Myocyte (in vitro differentiated cells): ENCODE measurements at places on chromosomes 11 and 22.

DNA sequence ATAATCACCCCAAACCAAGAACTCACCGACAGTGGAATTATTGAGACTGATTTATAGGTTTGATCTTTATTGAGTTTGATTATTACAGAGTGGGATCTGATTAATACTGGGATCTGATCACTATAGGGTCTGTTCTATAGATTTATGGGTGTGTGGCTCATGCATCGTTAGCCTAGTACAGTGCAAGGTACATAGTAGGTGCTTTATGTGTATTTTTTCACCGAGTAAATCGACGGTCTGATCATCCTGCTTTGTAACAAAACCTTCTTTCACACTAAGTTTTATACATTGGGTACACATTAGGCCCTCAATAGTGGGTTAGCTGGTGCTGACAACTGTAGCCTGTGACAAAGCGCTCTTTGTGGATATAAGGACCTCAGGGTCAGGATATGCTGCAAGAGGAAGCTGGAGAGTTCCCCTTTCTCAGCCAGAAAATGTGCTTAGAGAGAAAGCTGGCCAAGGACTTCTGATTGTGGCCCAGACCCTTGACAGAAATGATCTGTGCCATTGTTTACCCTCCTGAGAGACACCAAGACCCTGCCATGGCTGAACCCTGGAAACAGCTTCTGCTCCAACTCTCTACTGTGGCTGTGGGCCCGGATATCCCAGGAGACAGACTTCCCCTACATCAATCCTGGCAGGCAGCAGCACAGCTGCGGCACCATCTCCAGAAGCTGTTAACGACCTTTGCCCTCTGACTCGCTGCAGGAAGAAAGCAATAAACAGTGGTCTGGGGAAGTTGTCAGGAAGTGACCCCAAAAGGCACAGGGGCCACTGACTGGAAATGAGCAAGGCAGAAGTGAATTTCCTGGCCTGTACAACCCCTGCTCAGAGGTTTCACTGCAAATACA lies 16.1 kb upstream of the TPP1 start:
- DNase-seq = peak; percentile 53

DNA sequence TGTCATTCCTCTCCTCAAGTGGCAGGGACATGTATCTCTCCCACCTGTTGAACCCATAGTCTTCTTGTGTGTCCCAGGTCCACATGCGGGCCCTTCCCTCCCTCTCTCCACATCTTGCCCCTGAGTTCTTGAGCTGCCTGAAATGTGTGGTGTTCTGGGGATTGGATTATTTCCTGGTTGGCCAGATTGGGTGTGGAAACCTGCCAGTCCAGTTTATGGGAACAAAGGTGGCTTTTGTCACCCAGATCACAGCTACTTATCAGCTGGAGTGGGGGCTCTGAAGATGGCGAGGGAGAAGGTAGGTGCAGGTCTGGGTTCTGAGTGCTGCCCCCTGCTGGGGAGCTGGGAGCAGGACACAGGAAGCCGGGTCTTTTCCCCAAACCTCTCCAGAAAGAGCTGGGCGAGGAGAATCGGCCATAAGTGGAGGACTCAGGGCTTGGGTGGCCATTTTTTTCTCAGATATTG lies 14.2 kb downstream of the DTX4 start:
- no peak for DNase-seq

- DNase-seq = no peak
Observed at GRCh38 chr22:42984814-42985530, 30.0 kb downstream of the PACSIN2 start.

GRCh38 chr11:119764108-119764868 lies 35.3 kb upstream of the NECTIN1 start:
- peak; percentile 72 for DNase-seq

DNA sequence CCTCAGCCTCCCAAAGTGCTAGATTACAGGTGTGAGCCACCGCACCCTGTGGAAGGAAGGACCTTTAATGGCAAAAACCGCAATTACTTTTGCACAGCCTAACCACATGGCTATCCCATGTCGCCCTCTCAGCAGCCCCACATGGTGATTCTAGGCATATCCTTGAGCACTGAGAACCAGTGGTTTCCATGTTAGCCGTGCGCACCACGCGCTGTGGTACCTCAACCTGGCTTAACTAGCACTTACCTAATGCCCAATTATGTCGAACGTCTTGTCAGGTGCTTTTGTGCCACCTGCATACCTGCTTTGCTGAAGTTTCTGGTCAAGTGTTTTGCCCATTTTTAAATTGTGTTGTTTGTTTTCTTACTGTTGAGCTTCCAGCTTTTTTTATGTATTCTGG lies 697.9 kb downstream of the BRD1 start:
- no peak for DNase-seq

DNA sequence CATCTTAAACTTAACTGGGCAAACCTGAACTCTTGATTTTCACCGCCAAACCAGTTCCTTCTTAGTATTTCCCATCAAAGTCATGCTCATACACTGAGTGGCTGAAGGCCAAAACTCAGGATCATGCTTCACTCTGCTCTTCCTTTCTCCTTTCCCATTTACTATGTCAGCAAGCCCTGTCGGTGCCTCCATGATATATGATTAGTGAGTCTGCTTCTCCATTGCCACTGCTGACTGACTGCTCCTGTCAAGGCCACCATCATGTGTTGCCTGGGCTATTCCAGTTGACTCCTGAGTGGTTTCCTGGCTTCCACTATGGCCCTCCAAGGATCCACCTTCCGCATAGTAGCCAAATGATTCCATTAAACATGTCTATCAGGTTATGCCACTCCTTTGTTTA lies 42.8 kb upstream of the AMPD3 start:
- no peak for DNase-seq

DNA sequence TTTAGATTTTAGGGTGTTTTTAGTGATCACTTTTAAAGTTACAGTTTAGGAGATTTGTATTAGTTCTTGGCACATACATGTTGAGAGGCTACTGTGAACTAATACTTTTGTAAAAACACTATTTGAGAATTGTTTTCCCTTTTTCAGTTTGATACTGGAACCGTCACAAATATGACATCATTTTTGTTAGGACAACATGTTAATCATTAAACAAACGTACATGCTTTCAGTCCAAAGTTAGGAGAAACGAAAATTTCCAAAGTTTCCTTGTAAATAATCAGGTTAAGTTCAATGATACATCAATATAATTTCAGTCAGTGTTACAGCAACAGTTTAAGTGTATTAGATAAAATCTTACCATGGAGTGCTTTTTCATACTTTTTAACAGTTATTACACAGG lies 53.1 kb downstream of the SPECC1L start:
- DNase-seq = no peak

DNA sequence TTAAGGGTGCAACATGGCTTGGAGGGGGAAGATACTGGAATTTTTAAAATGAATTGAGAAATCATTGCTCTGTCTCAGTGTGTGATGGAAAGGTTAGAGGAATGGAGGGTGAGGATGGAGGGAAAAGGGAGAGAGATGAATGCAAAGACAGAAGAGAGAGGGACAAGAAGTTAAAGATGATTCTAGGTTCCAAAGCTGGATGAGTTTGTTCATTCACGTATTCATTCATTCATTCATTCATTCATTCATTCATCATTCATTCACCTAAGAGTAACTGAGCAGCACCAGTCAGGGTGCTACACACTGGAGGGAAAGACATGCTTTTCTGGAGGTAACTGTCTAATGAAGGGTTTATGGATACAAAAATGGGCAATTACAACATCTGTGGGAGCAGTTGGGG lies 209.2 kb downstream of the GRIK4 start:
- DNase-seq = no peak

GRCh38 chr11:134634897-134635831 lies 223.1 kb upstream of the B3GAT1 start:
- DNase-seq = no peak

DNA sequence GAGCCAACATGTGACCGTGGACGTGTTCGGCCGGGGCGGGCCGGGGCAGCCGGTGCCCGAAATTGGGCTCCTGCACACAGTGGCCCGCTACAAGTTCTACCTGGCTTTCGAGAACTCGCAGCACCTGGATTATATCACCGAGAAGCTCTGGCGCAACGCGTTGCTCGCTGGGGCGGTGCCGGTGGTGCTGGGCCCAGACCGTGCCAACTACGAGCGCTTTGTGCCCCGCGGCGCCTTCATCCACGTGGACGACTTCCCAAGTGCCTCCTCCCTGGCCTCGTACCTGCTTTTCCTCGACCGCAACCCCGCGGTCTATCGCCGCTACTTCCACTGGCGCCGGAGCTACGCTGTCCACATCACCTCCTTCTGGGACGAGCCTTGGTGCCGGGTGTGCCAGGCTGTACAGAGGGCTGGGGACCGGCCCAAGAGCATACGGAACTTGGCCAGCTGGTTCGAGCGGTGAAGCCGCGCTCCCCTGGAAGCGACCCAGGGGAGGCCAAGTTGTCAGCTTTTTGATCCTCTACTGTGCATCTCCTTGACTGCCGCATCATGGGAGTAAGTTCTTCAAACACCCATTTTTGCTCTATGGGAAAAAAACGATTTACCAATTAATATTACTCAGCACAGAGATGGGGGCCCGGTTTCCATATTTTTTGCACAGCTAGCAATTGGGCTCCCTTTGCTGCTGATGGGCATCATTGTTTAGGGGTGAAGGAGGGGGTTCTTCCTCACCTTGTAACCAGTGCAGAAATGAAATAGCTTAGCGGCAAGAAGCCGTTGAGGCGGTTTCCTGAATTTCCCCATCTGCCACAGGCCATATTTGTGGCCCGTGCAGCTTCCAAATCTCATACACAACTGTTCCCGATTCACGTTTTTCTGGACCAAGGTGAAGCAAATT lies 1.8 kb downstream of the FUT4 start:
- no peak for DNase-seq

DNA sequence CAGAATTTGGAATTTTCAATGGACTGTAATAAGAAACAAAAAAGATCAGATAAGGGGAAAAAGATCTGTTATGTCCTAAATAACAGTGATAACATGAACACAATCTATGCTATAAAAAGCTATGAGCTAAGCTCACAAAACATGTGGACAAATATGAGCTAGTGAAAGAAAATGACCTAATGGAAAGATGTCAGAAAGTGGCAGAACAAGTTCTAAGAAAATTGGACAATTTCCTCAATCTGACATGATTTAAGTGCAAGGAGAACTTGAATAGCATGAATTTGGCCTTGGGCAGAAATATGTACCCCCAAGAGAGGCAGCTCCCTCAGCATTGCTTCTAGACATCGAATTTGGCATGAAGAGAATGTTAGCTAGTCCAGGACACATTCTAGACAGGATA lies 212.0 kb upstream of the PGR start:
- DNase-seq = no peak

DNA sequence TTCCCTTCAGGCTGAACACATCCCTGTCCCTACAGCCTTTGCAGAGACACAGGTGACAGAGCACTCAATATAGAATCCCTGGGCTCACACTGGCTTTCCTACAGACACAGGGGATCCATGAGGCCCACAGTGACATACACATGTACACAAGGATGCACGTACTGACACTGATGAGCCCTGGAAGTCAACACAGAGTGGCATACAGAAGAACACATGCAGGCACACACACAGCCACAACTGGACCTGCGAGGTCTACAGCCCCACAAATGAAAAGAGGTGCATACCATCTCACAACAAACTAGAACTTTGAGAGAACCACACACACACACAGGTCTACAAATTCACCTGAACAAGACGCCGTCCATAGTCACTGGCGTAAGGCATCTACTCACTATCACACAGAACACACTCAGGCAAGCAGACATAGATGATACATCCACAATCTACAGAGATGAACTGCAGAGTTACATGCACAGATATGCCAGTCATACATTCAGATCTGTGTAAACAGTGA lies 3.5 kb upstream of the ZNF74 start:
- DNase-seq = no peak

DNA sequence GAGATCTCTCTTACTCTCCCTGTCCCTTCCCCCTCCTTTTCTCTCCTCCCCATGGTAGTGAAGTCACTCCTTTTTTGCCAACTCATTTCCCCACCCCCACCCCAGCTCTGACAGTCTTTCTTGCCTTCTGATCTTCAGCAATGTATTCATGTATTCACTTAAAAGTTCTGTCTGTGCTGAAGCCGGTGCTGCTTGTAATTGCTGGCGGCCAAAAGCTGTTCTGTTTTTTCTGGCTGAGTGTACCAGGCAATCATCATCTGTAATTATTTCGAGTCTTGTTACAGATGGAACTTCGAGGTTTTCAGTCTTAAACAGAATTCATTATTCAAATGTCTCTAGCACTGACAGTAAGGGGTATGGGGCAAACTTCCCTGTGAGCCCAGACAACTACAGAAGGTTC lies 99.5 kb downstream of the SPATA19 start:
- no peak for DNase-seq

- DNase-seq = no peak
Observed at GRCh38 chr11:43697679-43698078, 17.1 kb downstream of the HSD17B12 start.

GRCh38 chr11:1918436-1919315 lies 827 bp upstream of the TNNT3 start:
- peak; percentile 75 for DNase-seq

DNA sequence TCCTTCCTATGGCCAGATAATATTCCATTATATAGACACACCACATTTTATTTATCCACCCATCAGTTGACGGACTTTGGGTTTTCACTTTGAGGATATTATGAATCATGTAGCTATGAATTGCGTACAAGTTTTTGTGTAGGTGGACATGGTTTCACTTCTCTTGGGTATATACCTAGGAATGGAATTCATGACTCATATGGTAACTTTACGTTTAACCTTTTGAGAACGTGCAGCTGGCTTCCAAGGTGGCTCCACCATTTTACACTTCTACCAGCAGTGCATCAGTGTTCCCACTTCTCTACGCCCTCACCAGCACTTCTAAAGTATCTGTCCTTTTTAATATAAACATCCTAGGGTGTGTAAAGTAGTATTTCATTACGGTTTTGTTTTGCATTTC lies 112.0 kb downstream of the PLEKHA7 start:
- no peak for DNase-seq

GRCh38 chr11:75594211-75594610 lies 32.2 kb downstream of the SERPINH1 start:
- no peak for DNase-seq

DNA sequence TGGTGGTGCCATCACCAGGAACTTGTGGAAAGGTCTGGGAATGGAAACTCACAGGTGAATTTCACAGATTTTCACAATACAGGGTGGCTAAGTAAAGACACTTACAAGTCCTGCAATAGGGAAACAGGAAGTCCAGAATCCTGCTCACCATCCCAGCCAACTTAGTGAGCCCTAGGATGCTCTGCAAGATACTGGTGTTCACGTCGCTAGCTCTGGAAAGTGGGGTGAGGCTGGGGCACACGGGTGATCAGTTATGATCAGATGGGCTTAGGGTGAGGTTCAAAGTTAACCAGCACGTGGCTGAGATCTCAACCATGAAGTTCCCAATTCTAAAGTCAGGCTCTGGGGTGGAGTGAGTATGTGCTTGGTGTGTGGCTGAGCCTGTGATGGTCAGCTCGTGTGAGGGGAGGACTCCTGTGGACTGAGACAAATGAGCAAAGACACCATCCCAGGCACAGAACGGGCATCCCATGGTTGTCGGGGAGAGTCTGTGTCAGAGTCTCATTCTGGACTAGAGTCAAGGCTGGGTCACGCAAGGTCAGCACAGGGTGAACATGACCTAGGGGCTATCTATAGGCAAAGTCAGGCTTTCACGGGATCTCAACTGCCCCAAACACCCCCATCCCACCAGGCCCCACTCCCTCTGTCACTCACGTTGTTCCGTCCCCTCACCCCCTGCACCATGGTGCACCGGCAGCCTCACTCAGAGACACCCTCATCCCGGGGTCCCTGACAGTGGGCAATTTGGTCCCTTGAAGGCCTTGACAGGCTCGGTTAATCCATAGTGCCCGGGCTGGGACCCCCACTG lies 23.9 kb downstream of the IGLL5 start:
- DNase-seq = no peak
